ENCODE measurements at places on chromosomes 6 and 20.

- no peak for DNase-seq
These were observed 175.6 kb downstream of the BMP7 start for GRCh38 chr20:57090590-57091560.

- DNase-seq = no peak
These were observed 316.0 kb downstream of the CLIC5 start for GRCh38 chr6:45699663-45700062.

DNA sequence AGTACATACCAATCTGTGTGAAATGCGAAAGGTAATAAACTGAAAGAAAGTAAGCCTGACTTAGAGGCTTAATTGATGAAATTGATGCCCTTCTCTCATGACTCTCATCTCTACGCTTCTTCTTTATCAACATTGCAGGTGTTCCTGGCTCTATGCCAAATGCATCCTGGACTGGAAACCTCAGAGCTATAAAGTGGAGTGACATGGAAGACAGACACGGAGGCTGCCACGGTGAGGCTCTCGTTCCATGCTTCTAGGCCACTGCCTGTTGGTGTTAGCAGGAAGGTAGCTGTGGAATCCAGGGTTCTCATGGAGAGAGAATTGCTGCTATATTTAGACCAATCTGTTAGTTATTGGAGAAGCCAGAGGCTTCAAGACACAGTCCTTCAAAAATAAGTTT is 73.2 kb downstream of the C6orf52 start:
- no peak for DNase-seq

- no peak for DNase-seq
These were observed 11.5 kb downstream of the PRDM1 start for GRCh38 chr6:106097411-106098231.

GRCh38 chr6:137798261-137798660 is 68.8 kb upstream of the TNFAIP3 start:
- DNase-seq = no peak

- DNase-seq = no peak
These were observed 462.3 kb upstream of the FLRT3 start for GRCh38 chr20:14799545-14800216.

DNA sequence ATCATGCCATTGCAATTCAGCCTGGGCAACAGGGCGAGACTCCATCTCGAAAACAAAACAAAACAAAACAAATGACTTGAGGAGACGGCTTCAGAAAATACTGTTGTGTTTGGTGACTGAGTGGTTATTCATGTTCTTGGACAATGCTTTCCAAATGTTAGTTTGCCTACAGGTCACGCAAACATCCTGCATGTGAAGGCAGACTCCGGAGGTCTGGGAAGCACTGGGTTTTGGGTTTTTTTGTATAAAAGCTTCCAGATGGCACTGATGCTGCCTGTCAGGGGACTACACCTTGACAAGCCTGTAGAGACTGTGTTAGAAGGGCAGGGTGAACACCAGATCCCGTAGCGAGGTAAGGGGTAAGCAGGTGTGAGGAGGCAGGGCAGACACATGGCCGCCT is 81.7 kb downstream of the THBS2 start:
- no peak for DNase-seq

GRCh38 chr20:24984961-24985640 is 7.5 kb downstream of the APMAP start:
- DNase-seq = no peak

- no peak for DNase-seq
These were observed 40.7 kb downstream of the STK38 start for GRCh38 chr6:36506611-36507010.

DNA sequence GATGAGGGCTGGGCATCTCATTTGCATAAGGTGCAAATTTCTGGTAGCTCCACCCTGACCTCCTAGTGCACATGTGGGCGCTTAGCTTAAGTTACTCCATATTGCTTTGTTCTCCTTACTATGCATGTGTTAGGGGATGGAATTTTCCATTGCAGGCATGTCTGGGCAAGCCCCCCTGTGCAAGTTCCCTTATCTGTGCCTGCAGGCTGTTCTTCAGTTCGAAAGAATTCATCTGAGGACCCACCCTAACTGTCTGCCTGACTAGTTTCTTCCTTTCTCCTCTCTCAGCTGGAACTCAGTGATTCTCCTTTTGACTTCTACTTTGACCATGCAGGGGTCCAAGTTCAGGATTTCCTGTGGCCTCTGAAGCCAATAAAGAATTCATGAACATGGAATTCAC is 30.2 kb downstream of the CCDC170 start:
- DNase-seq = no peak

GRCh38 chr6:157059781-157060180 is 263.5 kb downstream of the TMEM242 start:
- no peak for DNase-seq

GRCh38 chr20:51460569-51461265 is 81.8 kb downstream of the NFATC2 start:
- no peak for DNase-seq

- no peak for DNase-seq
These were observed 397.1 kb downstream of the ESR1 start for GRCh38 chr6:152204591-152204990.

- no peak for DNase-seq
These were observed 1.7 kb upstream of the FBXO5 start for GRCh38 chr6:152984513-152984872.

GRCh38 chr6:124901084-124901483 is 61.2 kb upstream of the RNF217 start:
- no peak for DNase-seq

DNA sequence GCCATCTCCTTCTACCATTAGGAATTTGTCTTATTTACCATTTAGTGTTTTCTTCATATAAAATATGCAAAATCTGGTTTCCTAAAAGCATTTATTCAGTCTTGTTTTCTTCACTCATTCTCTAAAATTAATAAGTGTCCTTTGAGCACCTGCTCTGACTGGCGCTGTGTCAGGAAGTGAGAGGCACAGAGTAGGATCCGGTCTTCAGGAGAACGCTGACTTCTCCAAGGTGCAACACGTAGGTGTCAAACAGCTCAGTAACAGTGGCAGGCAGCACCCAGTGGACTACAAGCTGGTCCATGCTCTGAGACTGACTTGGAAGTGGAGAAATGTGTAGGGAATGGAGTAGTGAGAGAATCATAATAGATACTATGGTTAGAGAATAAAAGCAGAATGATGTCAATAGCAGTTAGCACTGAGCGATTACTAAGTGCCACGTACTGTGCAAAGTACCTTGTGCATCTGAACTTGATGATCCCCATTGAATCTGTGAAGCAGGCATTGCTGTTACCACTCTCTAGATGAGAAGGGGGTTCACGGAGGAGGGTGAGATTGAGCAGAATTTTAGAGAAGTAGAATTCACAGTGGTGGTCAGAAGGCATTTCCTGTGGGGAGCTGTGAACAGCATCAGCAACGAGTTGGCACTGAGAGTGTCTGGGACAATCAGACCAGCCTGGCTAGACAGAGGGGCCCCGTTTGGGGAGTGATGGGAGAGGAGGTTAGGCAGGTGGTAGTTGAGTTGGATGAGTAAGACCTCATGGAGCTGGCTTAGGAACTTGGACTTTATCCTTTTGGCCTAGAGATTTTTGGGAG is 569.8 kb downstream of the QKI start:
- DNase-seq = no peak

GRCh38 chr6:48917233-48917632 is 545.8 kb downstream of the MMUT start:
- DNase-seq = no peak

DNA sequence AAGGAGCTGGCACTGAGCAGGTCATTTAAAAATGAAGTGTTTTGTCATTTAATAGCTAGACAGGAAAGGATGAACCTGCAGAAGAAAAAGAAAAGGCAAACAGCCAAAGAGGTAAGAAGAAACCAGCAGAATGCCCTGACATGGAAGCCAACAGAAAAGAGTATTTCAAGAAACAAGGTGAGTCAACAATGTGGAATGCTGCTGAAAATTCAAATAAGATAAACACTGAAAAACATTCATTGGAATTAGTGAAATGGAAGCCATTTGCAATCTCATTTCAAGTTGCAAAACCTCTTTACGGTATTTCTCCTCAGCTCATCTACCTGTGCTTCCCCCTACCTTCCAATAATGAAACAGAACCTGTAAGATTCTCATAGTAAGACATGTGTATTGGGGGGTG is 59.6 kb downstream of the RWDD2A start:
- DNase-seq = no peak

DNA sequence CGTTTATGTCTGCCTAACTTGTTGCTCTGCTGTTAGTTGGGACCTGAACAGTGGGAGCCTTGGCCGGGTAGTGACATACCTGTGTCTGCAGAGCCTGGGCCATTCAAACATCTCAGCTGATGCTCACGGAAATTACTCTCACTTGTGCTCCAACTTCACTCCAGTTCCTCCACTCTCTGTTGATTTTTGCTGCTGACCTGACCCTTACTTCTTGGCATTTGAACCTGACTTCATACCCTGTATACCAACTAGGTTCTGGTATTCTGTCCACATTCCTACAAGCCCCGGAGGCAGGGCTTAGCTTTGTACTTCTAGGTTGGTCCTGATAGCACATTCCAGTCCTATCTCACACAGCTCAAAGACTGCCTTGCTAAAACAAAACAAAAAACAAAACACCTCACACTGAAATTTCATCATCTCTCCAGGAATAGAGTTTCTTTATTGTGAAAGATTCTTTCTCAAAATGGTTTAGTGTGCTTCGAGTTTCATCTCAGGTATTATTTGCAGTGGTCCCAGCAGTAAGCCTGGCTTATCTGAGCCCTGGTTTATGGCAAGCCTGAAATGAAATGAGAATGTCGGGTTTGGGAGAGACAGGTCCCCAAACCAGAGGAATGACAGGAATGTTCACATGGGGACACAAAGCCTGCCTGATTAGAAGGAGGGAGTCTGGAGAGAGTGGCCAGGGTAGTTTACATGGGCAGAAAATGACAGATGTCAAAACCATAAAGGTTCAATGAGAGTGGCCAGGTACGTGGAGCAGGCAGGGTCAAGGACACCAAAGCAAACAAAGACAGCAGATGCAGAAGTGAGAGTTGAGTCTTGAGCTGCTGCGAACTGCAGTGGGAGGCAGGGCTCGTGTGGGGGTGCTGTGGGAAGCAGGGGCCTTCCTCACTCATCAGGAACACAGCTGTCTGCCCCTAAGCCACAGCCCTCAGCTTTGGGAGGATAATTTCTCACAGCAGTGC is 174.2 kb upstream of the HDAC2 start:
- DNase-seq = no peak

- DNase-seq = no peak
These were observed 117.5 kb upstream of the CEP85L start for GRCh38 chr6:118768904-118769325.

GRCh38 chr6:135995545-135995898 is 144.0 kb downstream of the PDE7B start:
- no peak for DNase-seq

DNA sequence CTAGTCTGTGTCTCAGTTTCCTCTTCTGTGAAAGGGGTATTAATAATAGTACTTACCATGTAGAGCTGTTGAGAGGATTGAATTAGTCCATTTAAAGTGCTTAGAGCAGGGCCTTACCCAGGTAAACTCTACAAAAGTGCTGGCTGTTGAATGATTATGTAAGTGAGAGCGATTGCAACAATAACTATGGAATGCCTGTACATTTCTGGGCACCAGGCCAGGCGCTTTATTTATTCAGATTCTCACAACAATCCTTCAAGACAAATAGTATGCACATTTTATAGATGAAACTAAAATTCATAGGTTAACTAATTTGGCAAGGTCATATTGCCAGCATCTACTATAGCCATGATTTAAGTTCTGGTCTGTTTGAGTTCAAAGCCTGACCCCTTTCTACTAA is 78.3 kb upstream of the MMS22L start:
- no peak for DNase-seq

DNA sequence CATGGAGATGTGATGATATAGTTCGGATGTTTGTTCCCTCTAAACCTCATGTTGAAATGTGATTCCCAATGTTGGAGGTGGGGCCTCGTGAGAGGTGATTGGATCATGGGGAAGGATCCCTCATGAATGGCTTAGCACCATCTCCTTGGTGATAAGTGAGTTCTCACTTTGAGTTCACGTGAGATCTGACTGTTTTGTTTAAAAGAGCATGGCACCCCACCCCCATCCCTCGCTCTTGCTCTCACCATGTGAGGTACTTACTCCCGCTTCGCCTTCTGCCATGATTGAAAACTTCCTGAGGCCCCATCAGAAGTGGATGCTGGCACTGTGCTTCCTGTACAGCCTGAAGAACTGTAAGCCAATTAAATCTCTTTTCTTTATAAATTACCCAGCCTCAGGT is 10.9 kb downstream of the SLC32A1 start:
- no peak for DNase-seq

DNA sequence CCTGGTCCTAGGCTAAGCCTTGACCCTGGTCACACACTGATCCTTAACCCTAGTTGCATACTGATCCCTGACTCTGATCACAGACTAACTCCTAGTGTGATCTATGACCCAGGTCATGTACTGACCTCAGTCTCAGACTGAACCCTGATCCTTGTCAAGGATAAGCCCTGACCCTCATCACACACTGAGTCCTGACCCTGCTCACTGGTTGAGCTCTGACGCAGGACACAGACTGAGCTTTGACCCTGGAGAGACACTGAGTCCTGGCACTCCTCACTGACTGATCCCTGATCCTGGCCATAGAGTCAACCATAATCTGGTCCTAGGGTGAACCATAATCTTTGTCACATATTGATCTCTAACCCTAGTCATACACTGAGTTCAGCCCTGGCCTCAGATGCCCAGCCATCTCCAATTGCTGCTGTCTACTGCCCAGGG is 37.9 kb downstream of the KCNB1 start:
- DNase-seq = no peak

GRCh38 chr6:156163311-156163710 is 613.9 kb upstream of the ARID1B start:
- no peak for DNase-seq

DNA sequence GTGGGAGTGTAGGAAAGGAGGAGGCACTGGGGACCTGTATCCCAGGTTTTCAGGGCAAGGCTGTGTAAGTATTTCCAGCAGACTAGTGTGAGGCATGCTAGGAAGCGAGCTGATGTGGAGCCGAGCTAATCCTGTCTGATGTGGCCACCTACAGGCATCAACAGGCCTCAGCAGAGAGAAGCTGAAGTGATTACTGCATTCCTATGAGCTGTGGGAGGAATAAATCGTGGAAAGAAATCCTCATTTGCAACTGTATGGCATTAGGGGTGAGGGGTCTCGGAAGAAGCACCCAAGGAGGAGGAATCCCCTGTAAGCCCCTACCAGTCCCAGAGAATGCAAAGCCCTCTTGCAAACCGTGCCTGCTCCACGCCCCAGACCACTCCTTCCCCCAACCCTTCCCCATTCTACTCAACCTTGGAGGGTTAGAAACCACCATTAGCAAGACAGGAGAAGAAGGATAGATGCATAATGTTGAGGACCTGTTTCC is 41.6 kb downstream of the C6orf15 start:
- DNase-seq = no peak

GRCh38 chr6:36039112-36039511 is 11.5 kb downstream of the MAPK14 start:
- DNase-seq = no peak

Data from cerebellar nuclear complex (tissue), 1 donor.